ENCODE measurements at places on chromosomes 16 and 17.

GRCh38 chr16:83110269-83110668 is 483.5 kb downstream of the CDH13 start:
- DNase-seq = peak; percentile 34

DNA sequence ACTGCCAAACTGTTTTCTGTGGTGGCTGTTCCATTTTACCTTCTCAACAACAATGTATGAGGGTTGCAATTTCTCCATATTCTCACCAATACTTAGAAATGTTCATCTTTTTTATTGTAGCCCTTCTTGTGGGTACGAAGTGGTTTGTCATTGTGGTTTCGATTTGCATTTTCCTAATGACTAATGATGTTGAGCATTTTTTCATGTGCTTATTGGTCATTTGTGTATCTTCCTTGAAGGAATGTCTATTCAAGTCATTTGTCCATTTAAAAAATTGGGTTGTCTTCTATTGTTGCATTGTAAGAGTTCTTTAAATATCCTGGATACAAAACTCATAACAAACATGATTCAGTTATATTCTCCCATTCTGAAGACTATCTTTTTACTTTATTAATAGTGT is 47.5 kb upstream of the CCL2 start:
- no peak for DNase-seq

DNA sequence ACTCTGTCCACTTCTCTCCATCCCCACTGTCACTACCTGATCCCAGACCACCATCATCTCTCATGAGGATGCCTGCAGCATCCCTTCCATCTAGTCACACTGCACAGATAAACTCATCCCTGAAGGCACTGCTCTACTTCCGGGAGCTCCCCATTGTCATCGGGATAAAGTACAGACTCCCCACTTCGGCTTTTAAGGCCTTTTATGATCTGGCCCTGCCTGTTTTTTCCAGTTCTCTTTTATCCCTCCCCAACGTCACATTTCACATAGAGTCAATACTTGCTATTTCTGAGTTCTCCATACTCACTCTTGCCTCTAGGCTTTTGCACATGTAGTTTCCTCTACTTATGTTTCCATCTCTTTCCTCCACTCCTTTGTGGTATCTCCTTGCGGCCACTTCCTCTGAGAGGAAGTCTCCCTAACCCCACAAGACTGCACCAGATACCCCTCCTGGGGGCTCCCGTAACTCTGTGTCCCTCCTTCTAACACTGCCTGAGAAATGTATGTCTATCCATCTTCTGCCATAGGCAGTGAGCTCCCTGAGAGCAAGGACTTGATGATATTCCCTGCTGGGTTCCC is 66.9 kb downstream of the COPRS start:
- DNase-seq = no peak

GRCh38 chr17:56886288-56886731 is 27.5 kb downstream of the TRIM25 start:
- DNase-seq = no peak

DNA sequence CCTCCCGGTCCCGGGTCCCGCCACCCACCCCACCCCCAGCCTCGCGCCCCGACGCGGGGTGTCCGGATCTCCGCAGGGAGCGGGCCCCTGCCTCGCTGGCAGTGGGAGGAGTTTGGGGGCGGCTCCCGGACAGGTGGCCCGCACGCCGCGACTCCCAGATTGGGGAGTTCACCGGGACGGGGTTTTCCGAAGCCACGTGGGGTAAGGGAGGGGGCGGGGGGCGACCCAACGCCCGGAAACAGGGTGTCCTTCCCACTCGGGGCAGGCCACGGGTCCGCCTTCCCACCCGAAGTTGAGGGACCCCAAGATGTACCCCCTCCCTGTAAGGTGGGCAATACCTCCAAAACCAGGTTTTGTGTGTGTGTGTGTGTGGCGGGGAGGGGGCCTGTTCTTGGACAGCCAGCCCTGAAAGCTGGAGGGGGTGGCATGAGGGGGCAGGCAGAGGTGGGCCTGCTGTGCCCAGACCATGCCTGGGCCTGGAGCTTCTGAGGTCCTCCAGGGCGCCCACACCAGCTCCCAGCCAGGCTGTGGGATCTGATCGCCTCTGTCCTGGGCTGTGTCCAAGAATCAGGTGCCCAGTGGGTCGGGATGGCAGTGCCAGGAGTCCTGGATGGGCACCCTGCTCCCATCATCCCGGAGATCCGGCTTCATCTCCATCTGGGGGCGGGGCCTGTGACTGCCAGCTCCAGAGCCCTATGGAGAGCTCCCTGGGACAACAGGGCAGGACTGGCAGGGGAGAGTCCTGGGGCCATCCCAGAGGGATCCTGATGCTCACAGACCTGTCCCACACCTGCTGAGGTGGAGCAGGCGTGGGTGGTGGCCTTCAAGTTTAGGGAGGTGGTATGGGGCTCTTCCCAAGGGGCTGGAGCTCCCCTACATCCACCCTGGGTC is 767 bp downstream of the SYNGR2 start:
- DNase-seq = no peak

DNA sequence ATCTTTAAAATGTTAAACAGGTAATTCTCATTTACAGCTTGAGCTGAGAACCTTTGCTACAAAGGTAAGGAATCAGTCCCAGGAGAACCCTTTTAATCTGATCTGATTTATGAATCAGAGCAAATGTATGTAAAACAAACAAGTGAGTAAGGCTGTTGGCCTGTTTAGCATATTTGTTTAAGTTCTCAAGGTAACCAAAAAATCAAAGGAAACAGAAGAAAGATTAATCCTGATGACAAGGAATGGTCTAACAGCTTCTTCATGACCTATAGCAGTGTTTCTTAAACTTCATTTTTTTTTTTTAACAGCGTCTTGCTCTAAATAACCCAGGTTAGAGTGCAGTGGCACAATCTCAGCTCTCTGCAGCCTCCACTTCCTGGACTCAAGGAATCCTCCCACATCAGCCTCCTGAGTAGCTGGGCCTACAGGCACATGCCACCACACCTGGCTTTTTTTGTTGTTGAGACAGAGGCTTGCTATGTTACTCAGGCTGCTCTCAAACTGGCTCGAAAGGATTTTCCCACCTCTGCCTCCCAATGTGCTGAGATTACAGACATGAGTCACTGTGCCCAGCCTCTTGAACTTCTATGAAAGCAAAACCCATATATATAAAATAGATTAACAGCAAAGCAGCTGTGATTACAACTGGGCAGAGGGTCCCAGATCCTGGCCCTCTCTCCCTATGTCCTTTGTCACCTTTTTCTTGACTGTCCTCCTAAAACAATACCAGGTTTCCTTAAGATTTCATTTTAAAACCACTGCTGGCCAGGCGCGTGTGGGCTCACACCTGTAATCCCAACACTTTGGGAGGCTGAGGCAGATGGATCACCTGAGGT is 5.1 kb upstream of the JPT1 start:
- no peak for DNase-seq

- DNase-seq = no peak
Measured at GRCh38 chr16:81861915-81862314, 82.8 kb downstream of the PLCG2 start.

DNA sequence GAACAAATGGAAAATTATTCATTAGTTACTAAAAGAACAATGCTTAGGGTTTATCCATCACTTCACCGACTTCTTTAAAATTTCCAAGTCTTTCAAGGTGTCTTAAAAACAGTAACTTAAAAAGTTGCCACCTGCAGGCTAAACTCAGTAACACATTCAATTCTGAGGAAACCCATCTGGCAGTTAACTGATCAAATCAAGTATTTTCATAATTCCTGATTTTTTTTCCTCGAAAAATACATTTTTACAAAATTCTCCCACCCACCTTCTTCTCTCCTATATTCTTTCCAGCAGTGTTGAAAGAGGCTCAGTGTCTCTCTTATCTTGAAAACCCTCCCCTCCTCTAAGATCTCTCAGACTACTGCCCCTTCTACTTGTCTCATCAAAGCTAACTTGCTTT is 29.9 kb downstream of the PARN start:
- DNase-seq = no peak

DNA sequence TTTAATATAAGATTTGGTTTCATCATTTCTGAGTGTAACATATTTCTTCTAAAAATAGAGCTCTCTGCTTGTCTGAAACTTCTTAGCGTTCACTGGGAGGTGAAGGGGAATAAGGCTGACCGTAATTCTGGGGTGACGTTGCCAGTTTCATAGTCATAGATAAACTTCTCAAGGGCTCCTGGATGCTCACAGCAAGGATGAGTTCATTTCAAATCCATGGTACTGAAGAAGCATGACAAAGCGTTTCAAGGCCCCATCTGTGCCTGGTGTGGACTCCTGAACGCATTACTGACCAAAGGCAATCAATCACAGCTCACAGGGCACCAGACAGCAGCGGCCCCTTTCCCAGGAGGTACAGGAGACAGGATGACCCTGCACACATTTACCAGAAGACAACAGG is 12.0 kb upstream of the EVPL start:
- DNase-seq = no peak

DNA sequence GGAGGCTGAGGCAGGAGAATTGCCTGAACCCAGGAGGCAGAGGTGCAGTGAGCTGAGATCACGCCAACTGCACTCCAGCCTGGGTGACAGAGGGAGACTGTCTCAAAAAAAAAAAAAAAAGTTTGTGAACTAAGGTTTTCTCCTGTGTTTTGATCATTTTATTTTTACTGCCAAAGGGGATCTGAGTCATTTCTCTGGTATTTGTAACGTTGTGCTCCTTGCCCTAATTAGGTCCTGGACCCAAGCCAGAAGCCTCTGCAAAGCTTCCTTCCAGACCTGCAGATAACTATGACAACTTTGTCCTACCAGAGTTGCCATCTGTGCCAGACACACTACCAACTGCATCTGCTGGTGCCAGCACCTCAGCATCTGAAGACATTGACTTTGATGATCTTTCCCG is 32.1 kb downstream of the IST1 start:
- peak; percentile 80 for DNase-seq

DNA sequence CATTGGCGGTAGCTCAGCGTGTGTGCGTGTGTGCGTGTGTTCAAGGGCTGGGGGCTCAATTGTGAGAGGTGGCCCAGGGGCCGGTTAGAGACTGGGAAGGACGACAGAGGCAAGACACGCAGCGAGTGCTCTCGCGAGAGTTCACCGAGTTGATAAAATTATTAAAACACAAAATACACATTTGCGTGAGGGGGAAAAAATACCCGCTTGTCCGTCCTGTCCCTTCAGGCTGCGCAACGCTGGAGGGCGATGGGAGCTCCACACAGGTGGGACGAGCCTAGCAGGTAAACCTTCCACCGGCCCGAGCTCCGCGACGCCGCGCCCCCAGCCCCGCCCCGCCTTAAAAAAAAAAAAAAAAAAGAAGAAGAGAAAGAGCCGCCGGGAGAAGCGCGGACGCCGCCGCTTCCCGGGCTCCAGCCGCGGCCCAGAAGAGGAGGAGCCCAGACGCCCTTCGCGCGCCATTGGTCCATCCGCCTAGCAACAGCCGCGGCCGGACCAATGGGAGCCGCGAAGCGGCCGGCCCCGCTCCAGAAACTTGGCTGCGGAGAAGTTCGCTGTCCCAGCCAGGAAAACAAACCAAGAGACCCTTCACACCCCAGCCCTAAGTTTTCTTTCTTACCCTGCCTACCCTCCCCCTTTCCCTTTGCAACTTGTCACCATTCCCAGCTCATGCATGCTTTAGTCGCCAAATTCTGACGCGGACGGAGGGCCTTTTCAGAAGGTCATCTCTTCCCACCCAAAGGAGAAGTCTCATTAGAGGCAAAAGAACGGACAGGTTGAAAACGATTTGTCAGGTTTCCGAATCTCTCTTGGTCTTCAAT is 169.9 kb upstream of the MAF start:
- no peak for DNase-seq

DNA sequence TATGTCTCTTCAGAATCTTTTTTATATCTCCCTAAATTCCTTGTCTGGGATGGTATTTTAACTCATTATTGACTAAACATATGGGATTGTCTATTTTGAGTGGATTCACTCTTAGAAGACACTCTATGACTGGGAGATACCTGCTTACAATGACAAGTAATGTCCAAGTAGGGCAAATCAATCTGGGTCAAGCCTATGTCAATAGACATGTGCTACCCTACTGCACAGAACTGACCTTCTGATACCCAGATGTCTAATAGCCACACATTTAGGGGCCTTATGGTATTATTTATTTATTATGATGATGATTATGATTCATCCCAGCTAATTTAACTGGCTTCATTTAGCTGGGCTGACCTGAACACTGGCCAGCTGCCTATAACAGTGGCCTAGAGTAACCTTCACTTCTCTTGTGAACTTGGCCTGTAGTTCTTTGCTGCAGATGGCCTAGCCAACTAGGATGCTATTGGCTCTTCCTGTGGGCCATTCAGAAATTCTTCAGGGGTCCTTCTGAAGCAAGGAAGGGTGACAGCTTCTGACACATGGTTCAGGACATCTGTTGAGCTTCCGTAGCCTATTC is 138.0 kb downstream of the ANKFN1 start:
- DNase-seq = no peak

GRCh38 chr16:87621976-87622713 is 19.8 kb downstream of the JPH3 start:
- DNase-seq = no peak

DNA sequence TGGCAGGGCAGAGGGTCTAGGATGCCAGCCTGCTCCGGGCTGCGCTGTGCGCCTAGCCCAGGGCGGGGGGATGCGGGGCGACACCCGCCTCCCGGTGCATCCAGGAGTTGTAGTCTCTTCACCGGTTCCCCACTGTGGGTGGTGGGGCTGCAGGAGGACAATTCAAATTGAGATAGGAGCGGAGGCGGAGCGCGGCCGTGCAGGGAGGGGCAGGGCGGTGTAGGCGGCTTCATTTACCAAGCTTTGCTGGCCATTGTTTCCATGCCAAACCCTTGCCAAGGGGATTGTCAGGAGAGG is 2047.4 kb downstream of the TP53TG3F start:
- no peak for DNase-seq

DNA sequence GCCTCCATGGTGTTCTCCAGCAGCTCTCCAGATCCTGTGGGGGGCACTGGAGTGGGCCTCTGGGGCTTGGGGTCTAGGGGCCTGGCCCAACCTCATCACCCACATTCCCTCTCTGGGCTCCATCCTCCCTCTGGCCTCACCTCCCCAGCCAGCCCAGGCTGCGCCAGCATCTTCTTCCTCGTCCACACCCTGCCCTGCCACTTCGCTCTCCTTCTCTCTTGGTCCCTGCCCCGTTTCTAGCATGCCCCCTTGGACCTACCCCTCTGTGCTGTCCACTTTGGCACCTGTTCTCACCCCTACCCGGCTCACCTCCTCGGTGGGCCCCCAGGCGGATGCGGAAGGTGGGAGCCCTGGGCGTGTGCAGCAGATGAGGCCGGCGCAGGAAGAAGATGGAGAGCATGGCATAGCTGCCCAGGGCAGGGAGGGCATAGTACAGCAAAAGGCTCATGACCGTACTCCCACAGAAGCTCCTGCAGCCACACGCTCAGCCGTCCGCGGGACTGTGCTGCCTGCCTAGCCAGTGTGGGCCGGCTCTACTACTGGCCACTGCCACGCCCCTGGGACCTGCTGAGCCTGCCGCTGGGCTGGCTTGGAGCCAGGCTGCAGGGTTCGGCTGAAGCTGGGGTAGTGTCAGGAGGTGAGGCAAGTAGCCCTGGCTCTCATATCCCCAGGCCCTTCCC is at the start of gene GDPD3:
TSS of gene GDPD3 (minus strand) at position 507 of the 680 bp plus-strand sequence. CDS start at position 448, 59 bp downstream.
- no peak for DNase-seq

- no peak for DNase-seq
Measured at GRCh38 chr16:69618307-69618706, 52.5 kb downstream of the NFAT5 start.
